Activated CD4-positive, alpha-beta T cell treated with anti-CD3 and anti-CD28 coated beads, Interleukin-2, amount 10 ng/mL, durations not matched to agents 24 days and 14 days (primary cell): ENCODE measurements at places on chromosomes 16 and 17. TPM values are rescaled to one million over a fixed set of nuclear protein-coding genes. Genes with fewer than 3 reads are reported as not detected.
A peak's percentile ranks its signal among the peaks of the same experiment; 100 is the strongest.

DNA sequence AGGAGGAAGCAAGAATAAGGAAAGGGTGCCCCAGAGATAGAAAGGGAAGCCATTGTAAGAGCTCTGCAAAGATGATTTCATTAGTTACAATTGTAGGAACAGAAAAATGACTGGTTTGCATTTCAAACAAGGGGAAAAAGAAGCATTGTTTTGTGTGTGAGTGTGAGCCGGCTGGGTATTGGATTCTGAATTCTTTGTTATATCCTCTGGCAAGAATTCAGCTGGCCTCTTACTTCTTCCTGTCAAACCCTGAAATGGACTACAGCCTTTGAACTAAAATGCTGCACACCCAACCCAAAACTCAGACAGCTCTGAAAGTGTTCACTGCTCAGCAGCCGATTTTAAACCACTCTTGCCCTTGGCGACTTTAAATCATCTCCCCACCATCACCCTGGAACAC is 461.3 kb downstream of the PMP22 start:
- H3K4me1 ChIP-seq: no peaks in the 10 kb centered on the region
- DNase-seq: no peak
- H3K27ac ChIP-seq: no peak overlapping the region
- no peak overlapping the region for H3K4me3 ChIP-seq

GRCh38 chr17:4009186-4009785 is 45.0 kb upstream of the ATP2A3 start:
- no peak overlapping the region for H3K27ac ChIP-seq
- no peak overlapping the region for H3K4me3 ChIP-seq
- H3K27me3 ChIP-seq: no peaks in the 10 kb centered on the region

- no peak overlapping the region for H3K27ac ChIP-seq
- H3K4me3 ChIP-seq: no peak overlapping the region
- no peaks in the 10 kb centered on the region for H3K27me3 ChIP-seq
- peaks cover 4% of the 10 kb centered on the region for H3K4me1 ChIP-seq
- peaks cover 14% of the 10 kb centered on the region for H3K36me3 ChIP-seq
Observed at GRCh38 chr17:78966123-78966813, 13.5 kb downstream of the LGALS3BP start.

GRCh38 chr16:8818504-8819270 is 21.0 kb downstream of the PMM2 start:
- DNase-seq: no peak
- peak overlapping the region; percentile 11 for H3K27ac ChIP-seq
- no peaks in the 10 kb centered on the region for H3K27me3 ChIP-seq
- no peak overlapping the region for H3K4me3 ChIP-seq
- peaks cover 68% of the 10 kb centered on the region for H3K36me3 ChIP-seq

DNA sequence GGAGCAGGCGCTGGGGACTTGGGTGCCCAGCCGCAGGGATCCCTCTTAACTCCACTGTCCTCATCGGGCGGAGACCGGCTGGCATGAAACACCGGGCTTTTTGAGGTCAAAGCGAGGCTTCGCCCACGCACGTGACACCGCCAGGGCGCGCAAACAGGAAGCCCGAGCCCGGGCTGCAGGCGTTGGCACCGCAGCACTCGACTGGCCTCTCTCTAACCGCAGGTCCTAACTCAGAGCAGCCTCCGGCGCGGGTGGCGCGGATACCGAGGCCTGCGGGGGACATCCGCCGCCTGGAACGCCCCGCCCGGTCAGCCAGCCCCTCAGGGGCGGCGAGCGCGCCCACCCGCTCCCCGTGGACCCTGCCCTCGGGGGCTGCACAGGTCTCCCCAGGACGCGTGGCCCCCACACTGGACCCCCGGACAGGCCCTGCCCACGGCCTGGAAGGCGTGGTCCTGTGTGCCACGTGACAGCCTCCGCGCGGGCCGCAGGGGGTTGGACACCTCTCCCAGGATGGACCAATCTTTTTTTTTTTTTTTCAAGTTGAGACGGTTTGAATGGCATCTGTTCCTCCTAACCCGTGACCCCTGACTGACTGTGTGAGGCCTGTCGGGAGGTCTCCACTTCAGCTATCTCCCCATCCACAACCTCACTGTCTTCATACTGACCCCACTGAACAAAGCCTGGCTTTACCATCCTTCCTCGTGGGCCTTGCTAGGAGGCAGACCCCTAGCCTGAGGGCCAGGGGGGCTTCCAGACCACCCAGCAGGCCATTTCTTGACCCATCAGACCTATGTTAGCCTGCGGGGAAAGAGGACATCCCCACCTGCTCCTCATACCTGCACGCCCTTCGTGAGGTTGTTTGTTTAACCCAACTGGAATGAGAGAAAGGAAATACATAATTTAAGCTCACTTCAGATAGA is 8.4 kb upstream of the SLC47A2 start:
- no peak overlapping the region for H3K4me3 ChIP-seq
- no peaks in the 10 kb centered on the region for H3K36me3 ChIP-seq
- H3K27ac ChIP-seq: no peak overlapping the region
- H3K27me3 ChIP-seq: peaks cover 12% of the 10 kb centered on the region
- no peak for DNase-seq

DNA sequence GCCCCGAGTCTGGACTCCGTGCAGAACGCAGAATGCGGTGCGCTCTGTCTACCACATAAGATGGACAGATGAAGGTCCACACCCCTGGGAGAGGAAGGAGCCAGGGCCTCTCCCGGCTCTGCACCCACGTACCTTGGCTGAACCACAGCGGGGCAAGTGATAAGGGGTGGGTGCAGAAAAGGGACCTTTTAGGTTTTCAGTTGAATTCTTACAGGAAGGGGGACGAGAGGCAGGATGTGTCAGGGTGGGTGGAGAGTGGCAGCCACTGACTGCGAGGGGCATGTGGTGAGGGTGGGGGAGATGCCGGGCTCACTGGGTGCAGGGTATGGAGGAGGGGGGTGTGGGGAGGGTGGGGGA is 372 bp downstream of the CD300A start:
- no peak overlapping the region for H3K4me3 ChIP-seq
- H3K27me3 ChIP-seq: no peaks in the 10 kb centered on the region
- peaks cover 47% of the 10 kb centered on the region for H3K4me1 ChIP-seq
- H3K36me3 ChIP-seq: peaks cover 19% of the 10 kb centered on the region
- H3K27ac ChIP-seq: no peak overlapping the region

DNA sequence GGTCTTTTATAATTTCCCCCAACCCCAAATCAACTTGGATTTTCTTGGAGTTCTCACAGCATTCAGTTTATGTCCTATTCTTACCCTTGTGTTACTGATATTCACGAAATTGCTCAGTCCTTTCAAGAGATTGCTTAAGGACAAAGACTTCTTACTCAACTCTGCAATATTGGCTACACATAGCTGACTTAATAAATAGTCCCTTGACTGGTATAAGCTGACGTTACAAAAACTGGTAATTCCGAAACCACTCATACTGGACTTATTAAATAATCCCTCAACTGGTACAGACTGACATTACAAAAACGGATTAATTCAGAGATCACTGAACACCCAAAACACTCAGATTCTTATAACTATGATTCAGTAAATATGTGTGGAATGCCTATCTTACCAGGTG is 860 bp downstream of the TIGD7 start:
- H3K27me3 ChIP-seq: no peaks in the 10 kb centered on the region
- peak overlapping the region; percentile 80 for H3K4me3 ChIP-seq
- H3K27ac ChIP-seq: peak overlapping the region; percentile 79
- no peak for DNase-seq
- H3K36me3 ChIP-seq: peaks cover 72% of the 10 kb centered on the region
- H3K4me1 ChIP-seq: peaks cover 7% of the 10 kb centered on the region

DNA sequence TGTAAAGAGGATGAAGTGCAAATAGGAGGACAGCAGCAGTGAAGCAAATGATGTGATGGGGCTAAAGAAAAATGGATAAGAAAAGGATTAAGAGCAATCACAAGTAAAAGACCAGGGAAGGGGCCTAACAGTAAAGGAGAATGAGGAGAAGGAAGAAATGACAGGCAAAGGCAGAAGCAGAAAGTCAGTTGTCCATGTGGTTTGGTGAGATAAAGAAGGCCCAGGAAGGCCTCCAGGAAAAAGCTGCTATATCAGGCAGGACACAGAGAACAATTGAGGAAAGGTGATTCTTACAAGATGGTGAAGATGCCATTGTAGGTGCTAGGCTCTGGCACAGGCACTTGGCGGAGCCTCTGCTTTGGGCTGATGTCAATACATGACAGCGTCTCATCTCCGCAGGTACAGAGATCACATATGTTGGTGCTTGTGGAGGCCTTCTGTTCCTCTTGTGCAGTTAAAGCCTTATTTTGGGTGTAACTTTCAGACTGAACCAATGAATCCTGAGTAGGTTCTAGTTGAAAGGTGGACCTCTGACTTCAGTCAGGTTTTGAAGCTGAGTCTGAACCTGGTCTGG is 18.1 kb downstream of the RDM1 start:
- H3K4me1 ChIP-seq: peaks cover 3% of the 10 kb centered on the region
- no peak overlapping the region for H3K4me3 ChIP-seq
- no peaks in the 10 kb centered on the region for H3K27me3 ChIP-seq
- no peak for DNase-seq

GRCh38 chr17:70271200-70271599 is 101.9 kb downstream of the KCNJ2 start:
- H3K4me1 ChIP-seq: no peaks in the 10 kb centered on the region
- no peaks in the 10 kb centered on the region for H3K36me3 ChIP-seq

DNA sequence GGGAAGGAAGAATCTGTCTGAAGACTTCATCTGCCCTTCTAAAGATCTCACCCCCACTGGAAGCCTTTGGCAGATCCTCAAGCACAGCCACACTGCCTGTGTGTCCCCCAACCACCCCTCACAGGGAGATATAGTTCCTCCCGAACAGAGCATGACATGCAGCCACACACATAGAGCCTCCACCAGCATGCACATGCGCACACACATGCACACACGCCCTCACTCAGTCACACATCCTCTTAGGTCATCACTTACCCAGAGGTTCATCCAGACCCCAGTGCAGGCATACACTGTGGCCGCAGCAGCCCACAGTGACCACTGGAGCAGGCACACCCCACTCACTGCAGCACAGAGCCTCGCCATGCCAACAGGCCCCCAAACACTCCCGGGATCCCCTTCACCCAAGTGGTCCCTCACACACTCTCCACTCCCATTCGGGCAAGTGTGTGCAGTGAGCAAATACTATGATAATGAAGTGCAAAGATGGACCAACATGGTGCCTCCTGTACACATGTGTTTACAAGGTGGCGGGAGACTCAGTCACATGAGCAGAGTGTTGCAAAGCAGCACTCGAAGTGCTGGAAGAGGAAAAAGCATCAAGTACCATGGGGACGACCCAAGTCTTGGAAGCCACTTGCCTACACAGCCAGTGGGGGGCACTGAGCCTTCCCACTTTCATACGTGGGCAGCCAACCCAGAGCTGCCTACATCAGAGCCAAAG is 17.0 kb upstream of the SP6 start:
- H3K4me1 ChIP-seq: peaks cover 12% of the 10 kb centered on the region
- no peak for DNase-seq
- H3K27me3 ChIP-seq: peaks cover 39% of the 10 kb centered on the region
- H3K36me3 ChIP-seq: no peaks in the 10 kb centered on the region
- H3K4me3 ChIP-seq: no peak overlapping the region

- peaks cover 22% of the 10 kb centered on the region for H3K36me3 ChIP-seq
- DNase-seq: no peak
- H3K4me1 ChIP-seq: no peaks in the 10 kb centered on the region
- no peaks in the 10 kb centered on the region for H3K27me3 ChIP-seq
Observed at GRCh38 chr17:32033223-32033622, 26.0 kb downstream of the LRRC37B start.

The PKMYT1 gene
- 152 TPM in 2 replicates for total RNA-seq

The NT5M gene
- 7.1 and 8.1 TPM in 2 replicates for total RNA-seq

The ITGAL gene
- 264 and 267 TPM in 2 replicates for total RNA-seq

The MT1A gene
- total RNA-seq: 1.8 and 2.1 TPM in 2 replicates

The KRTAP9-1 gene
- total RNA-seq: not detected in 2 replicates
